ENCODE measurements at places on chromosomes 3 and 15. TPM values are rescaled to one million over a fixed set of nuclear protein-coding genes. Genes with fewer than 3 reads are reported as not detected.

The ZDHHC3 gene
- total RNA-seq, result 32.6 TPM

The ANKRD34C gene
- total RNA-seq, result not detected

- no peak for DNase-seq
Observed at GRCh38 chr3:41627477-41628087, 334.3 kb downstream of the ULK4 start.

The CCDC12 gene
- 40.5 TPM for total RNA-seq

The SPSB4 gene
- 0.32 TPM for total RNA-seq

- DNase-seq, result no peak
Observed at GRCh38 chr3:178353006-178353694, 183.1 kb upstream of the KCNMB2 start.

DNA sequence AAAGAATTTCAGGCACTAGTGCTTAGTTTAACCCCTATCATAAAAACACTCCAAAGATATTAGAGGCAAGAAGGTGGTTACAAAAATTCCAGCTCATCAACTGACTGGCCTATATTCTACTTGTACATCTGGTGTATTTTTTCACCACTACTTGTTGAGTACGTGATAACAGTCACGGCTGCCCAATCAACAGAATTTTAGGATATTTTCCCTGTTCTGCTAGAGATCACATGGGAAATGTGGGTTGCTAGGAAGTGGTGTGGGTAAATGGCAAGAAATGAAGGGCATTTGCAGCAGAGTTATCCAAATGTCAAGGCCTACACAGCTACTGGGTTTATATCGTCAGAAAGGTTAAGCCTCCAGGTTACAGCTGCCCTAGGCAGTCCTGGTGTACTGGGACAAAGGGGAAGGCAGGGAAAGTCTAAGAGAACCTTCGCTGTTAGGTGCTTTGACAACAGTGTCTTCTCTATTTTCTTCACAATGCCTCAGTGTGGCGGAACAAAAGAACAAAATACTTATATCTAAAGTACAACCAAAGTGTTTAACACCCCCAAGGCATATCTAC, 81.9 kb downstream of the FMN1 start:
- DNase-seq, result no peak

DNA sequence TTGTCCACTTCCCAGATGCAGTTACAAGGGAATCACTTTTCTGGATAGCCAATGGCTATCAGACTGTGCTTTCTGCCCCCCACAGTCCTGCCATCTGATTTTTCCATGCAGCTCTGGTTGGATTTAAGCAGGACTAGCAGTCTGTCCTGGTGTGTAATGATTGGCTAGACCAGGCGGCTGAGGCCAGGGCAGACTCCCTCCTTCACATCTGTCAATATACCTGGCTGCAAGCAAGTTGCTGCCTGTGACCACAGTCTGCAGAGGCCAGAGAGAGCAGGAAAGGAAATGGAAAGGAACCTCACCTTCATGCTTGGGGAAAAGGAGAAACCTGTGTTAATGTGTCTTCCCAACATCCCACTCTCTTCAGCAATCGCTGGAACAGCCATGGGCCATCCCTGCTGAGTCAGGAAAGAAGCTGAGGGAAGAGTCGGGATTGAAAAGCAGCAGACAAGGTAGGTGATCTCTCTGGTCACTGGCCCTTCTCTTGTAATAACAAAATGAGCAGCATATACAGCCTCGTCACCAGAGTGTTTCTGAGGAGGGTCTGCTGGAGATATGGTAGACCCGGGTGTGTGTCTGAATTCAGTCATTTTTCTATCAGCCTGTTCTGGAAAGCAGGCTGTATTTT, 126.7 kb upstream of the PHLDB2 start:
- DNase-seq, result no peak

- DNase-seq, result no peak
Observed at GRCh38 chr3:15694628-15695027, 93.1 kb downstream of the BTD start.

DNA sequence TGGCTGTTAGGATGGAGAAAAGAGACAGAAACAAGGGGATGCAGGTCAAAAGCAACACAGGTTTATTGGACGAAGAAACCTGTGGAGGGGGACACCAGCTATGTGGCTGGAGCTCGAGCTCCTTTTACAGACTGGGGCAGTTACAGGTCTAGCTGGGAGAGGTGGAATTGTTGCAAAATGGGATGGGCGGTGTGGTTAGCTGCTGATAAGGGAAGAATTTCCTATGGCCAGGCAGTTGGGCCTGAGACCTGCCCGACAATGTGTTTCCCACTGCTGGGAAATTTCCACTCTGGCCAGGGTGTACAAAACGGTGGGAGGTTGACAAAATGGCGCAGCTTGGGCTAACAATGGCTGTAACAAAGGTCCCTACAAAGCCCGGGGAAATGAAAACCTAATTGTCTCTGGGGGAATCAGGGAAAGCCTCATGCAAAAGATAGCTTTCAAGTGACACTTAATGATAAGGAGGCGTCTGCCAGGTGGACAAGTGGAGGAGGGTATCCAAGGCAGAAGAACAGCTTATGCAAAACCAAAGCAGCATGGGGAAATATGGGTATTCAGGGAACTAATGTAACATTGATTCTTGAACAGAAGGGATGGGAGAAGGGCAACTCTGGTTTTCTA, 137.4 kb upstream of the SGO1 start:
- DNase-seq, result no peak

DNA sequence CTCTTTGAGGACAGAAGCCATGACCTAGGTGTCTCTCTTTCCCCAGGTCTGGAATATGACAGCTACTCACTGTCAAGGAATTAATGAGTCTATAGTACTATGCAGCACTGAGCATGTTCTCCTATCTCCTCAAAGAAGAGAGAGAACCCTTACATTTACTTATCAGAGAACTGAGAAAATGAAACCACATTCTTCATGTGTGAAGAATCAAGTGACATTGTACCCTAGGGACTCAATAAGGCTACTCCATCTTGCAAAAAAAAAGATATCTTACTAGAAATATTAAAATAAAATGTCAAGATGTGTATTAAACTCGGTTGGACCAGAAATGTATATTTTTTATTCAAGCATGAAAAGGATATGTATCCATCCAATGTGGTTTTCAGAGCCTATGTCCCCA, 133.2 kb upstream of the COL8A1 start:
- DNase-seq, result no peak

DNA sequence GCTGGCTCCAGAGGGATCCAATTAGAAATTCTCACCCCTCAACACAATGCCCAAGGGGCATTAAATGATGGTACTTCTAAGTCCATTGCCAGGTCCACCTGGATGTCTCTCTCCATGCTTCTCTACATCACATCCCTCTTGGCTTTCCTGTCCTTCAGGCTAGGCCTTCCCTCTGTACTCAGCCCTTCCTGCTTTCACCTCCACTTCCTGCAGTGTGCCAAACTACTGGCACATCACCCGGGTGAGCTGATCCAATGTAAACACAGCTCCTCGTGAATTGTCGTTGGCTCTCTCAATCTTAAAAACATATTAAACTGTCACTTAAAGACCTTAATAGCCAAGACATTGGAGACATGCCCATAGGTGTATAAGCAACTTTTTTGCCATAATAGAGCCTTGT, 4.0 kb downstream of the LMCD1 start:
- DNase-seq, result no peak

- DNase-seq, result no peak
Observed at GRCh38 chr3:143731320-143731719, 116.9 kb downstream of the SLC9A9 start.

- no peak for DNase-seq
Observed at GRCh38 chr3:47120138-47120537, 43.8 kb downstream of the SETD2 start.

The DUOXA2 gene
- total RNA-seq, result not detected

- DNase-seq, result no peak
Observed at GRCh38 chr15:91970142-91970541, 116.6 kb downstream of the SLCO3A1 start.

GRCh38 chr3:23019596-23020300, 183.4 kb upstream of the UBE2E2 start:
- DNase-seq, result no peak

GRCh38 chr15:66228807-66229735, 24.5 kb downstream of the MEGF11 start:
- no peak for DNase-seq

DNA sequence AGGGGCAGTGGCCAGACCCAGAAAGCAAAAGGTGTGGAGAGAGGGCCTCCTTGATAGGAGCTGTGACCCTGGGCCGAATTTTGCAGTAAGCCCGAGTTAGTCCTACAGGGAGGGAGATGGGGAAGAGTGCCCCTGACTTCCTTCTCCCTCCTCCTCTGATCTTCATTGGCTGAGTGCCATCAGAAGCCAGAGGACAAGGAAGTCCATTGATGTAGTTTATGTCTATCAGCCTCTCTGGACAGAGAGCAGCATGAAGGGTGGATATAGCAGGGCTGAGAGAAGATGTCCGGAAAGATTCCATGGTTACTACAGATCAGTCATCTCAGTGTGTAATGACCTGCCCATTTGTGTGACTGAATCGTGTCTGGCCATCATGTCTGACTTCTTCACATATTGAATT, 102.5 kb upstream of the FAM3D start:
- no peak for DNase-seq

DNA sequence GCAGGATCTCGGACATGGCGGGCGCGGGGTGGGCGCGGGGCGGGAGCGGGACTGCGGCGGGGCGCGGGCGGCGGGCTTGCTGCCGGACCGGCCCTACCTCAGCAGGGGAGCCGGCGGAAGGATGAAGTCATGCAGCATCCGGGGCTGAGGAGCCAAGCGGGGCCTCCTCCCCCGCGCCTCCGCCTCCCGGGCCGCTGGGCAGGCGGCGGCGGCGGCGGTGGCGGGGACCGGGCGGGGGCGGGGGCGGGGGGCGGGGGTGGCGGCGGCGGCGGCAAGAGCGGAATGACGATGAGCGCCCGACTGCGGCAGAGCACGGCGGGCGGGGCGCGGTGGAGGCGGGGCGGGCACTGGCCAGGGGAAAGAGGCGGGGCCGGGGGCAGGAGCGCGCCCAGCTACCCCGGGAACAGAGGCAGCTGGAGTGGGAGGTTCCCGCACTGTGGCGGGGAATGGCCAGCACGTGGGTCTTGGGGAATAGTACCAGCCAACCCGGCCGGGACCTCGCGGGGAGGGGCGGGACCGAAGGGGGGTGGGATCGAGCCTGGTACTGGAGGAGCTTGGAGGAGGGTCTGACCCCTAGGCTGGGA, at the start of gene CAMK2N2:
Gene CAMK2N2, minus strand, starts transcription at position 284 of the 584 bp plus-strand sequence. Its CDS starts 268 bp downstream, at position 16.
- DNase-seq, result no peak

The ZIC4 gene
- not detected for total RNA-seq

GRCh38 chr3:140440446-140440845, 237.4 kb upstream of the TRIM42 start:
- no peak for DNase-seq

GRCh38 chr3:9012521-9012920, 49.2 kb upstream of the RAD18 start:
- DNase-seq, result no peak

DNA sequence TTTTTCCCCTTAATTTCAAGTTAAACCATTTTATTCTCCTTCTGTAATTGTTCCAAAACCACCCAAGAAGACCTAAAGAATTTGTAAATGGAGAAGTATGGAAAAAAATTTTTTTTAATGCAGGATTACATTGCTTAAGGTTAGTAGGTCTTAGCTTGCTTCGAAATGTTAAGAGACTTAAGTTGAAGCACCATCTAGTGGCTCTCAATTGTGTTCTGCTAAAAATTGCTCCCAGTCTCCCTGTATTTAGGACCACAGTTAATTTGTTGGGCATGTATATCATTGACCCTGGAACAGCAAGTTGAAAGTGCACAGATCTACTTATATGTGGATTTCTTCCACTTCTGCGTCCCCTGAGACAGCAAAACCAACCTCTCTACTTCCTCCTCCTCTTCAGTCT, 32.4 kb downstream of the CD200R1L start:
- no peak for DNase-seq

DNA sequence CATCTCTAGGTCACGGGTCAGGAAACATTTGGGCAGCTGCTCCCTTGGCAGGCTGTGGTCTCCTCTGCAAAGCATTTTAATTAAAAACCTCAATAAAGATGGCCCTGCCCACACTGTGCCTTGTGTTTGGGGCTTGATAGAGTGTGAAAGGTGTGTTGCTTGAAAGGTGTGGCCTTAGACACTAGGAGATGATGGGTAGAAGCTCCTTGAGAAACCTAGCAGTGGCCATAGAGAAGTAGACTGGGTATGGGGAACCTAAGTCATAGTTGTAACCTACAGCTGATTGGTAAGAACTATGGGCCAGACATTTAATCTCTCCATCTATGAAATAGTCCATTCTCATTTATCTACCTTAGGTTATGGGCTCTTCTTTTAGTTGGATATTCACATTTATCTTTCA, 3.3 kb downstream of the JAGN1 start:
- no peak for DNase-seq

The KLHL40 gene
- total RNA-seq, result not detected

- DNase-seq, result no peak
Observed at GRCh38 chr3:38648024-38648658, 1.3 kb downstream of the SCN5A start.

DNA sequence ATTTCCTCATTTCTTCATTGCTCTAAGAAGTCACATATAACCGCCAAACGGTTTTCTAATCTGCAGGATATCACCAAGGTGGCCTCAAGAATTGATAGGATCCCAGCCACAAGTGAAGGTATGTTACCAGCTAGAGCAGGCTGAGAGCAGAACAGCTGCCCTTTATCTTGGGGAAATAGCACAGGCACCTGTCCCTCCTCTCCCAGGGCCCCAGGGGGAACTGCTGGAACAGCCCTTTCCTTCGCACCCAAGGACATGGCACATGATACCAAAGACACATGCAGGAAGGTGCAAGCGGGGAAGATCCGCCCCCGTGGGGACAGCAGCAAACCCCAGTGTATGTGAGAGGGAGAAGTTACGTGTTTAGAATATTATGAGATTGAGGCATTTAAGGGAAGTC, 35.3 kb downstream of the HOMER2 start:
- DNase-seq, result no peak

- DNase-seq, result no peak
Observed at GRCh38 chr15:77517579-77517978, 96.9 kb downstream of the HMG20A start.

The GHSR gene
- not detected for total RNA-seq

The AAGAB gene
- 39.7 TPM for total RNA-seq

The SLC12A8 gene
- 9.3 TPM for total RNA-seq

- no peak for DNase-seq
Observed at GRCh38 chr3:17006132-17006852, 121.5 kb downstream of the PLCL2 start.

The NR2E3 gene
- total RNA-seq, result 0.37 TPM

DNA sequence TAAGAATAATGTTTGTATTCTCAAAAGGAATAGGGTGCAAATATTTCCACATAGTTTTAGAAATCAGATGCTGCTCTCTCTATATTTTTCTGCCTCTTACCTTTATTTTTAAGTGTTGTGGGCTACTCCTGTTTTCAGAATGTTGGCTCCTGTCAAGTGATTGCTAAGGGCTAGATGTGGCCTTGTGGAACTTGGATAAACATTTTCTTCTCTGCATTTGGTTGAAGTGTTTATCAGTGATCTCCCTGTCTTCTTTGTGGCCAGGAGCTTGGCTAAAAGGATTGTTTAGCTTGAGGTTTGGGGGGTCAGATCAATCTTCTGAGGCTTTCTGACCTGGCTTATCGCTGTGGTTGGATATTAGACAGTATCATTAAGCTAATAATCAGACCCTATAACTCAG, 112.6 kb downstream of the TCF12 start:
- DNase-seq, result no peak

Measured in NCI-H460 (cell line).